ENCODE measurements at places on chromosomes 4 and X. TPM values are rescaled to one million over a fixed set of nuclear protein-coding genes. Genes with fewer than 3 reads are reported as not detected.

The IL2 gene
- total RNA-seq, result 0.60 TPM

GRCh38 chr4:119785963-119786362 lies 157.4 kb upstream of the PDE5A start:
- no peak for DNase-seq
- no peak overlapping the region for H3K27ac ChIP-seq
- no peaks in the 10 kb centered on the region for H3K27me3 ChIP-seq
- H3K4me1 ChIP-seq, result no peaks in the 10 kb centered on the region
- no peaks in the 10 kb centered on the region for H3K36me3 ChIP-seq

DNA sequence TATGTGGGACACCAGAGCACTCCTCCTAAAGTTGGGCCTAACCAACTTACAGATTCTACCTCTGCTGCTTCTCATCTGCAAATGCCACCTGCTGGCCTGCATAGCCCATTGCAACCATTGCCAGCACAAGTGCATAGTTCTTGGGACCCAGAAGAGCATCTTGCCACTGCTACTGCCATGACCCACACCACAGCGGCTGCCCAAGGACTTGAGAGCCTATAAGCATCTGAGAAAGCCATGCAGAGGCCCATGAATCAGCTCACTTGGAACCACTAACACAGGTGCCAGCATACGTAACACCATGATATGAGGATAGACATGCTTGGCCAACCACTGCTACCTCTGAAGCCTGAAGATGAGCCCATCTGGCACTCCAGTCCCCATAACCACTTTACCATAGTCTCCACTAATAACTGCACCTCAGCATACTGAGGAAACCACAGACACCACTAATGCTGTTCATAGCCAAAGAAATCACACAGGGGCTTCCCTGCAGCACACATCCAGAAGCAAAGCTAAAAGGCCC lies 258.1 kb upstream of the AGTR2 start:
- no peaks in the 10 kb centered on the region for H3K36me3 ChIP-seq
- H3K4me1 ChIP-seq, result no peaks in the 10 kb centered on the region
- H3K27ac ChIP-seq, result no peak overlapping the region
- no peaks in the 10 kb centered on the region for H3K27me3 ChIP-seq
- no peak for DNase-seq

DNA sequence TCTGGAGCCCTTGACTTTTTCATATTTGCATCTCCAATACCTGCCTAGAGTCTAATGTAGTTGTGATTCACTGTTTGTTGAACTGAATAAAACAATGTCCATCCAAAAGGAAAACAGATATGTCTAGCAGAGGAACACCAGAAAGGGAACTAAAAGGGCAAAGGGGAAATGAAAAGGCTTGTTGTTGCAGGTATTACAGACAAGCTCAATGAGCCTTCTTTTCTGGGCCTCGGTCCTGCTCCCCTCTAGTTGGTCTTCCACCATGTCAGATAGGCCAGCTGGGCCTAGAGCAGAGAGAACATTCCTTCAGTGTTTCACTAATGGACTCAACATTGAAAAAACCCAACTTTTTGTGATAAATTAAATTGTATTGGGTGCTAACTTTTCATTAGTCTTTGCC lies 55.4 kb downstream of the ZFX start:
- no peaks in the 10 kb centered on the region for H3K27me3 ChIP-seq
- no peak overlapping the region for H3K4me3 ChIP-seq
- H3K27ac ChIP-seq, result no peak overlapping the region
- DNase-seq, result no peak
- H3K4me1 ChIP-seq, result peaks cover 12% of the 10 kb centered on the region

GRCh38 chrX:15404401-15405096 lies 20.3 kb upstream of the VEGFD start:
- H3K4me1 ChIP-seq, result no peaks in the 10 kb centered on the region
- H3K27me3 ChIP-seq, result no peaks in the 10 kb centered on the region
- no peak overlapping the region for H3K27ac ChIP-seq
- H3K36me3 ChIP-seq, result no peaks in the 10 kb centered on the region
- no peak overlapping the region for H3K4me3 ChIP-seq
- DNase-seq, result no peak

DNA sequence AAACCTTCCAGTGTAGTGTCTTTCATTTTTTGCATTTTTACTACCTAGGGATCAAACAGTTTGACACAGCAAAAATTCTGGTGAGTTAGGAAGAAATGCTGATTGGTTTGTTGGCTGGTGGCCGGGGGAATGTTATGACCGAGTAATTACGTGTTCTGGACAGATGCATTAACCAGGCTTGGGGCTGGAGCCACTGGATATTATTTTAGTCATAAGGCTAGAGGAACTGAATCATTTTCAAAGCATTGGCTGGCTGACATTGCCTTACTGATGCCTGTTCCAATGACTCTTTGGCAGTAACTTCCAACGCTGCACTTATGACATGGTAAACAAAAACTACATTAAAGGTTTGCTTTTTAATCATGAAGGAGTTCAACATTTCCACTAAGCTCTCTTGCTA lies 84.6 kb downstream of the FBXO8 start:
- H3K36me3 ChIP-seq, result no peaks in the 10 kb centered on the region
- no peak for DNase-seq
- no peak overlapping the region for H3K4me3 ChIP-seq
- H3K4me1 ChIP-seq, result no peaks in the 10 kb centered on the region

GRCh38 chr4:111798840-111799239 lies 346.4 kb upstream of the FAM241A start:
- H3K36me3 ChIP-seq, result no peaks in the 10 kb centered on the region
- H3K27me3 ChIP-seq, result no peaks in the 10 kb centered on the region
- DNase-seq, result no peak
- no peak overlapping the region for H3K27ac ChIP-seq
- H3K4me1 ChIP-seq, result no peaks in the 10 kb centered on the region

GRCh38 chr4:2427383-2428334 lies 8.9 kb downstream of the CFAP99 start:
- H3K4me1 ChIP-seq, result no peaks in the 10 kb centered on the region
- H3K27ac ChIP-seq, result no peak overlapping the region
- H3K36me3 ChIP-seq, result no peaks in the 10 kb centered on the region
- H3K27me3 ChIP-seq, result peaks cover 8% of the 10 kb centered on the region
- no peak for DNase-seq

DNA sequence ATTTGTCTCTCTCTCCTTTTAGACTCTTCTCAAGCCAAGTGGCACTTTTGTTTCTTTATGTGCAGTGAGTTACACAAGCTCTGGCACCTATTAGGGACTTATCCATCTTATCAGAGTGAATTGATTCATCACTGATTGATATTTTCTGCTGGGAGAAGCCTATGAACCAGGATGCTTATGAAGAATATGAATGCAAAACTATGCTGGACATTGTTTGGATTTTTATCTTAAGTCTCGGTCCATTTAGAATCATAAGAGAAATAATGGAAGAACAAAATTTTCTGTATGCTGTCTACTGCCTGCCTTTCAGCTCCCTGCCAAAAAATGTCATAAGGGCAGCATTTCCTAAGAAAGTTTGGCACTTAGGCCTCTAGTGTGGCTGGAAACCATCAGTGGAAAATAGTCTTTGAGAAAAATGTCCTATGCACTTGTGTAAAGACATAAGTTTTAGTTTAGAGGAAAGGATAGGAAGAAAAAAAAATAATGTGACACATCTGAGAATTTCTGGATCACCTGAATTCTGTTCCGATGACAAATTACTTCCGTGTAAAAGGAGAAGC lies 365.7 kb upstream of the MAD2L1 start:
- no peaks in the 10 kb centered on the region for H3K27me3 ChIP-seq
- no peak overlapping the region for H3K27ac ChIP-seq
- no peak for DNase-seq
- no peak overlapping the region for H3K4me3 ChIP-seq
- no peaks in the 10 kb centered on the region for H3K36me3 ChIP-seq

The PASD1 gene
- not detected for total RNA-seq

The SH3BGRL gene
- 61.9 TPM for total RNA-seq

- H3K4me1 ChIP-seq, result no peaks in the 10 kb centered on the region
- no peaks in the 10 kb centered on the region for H3K27me3 ChIP-seq
- H3K4me3 ChIP-seq, result no peak overlapping the region
- H3K36me3 ChIP-seq, result no peaks in the 10 kb centered on the region
- no peak overlapping the region for H3K27ac ChIP-seq
Measured at GRCh38 chrX:53356186-53356585, 66.3 kb downstream of the SMC1A start.

The DGAT2L6 gene
- not detected for total RNA-seq

Measured in activated CD8-positive, alpha-beta T cell treated with anti-CD3 and anti-CD28 coated beads, Interleukin-2, amount 10 ng/mL, durations not matched to agents 7 days and 5 days (primary cell).